ENCODE measurements at places on chromosomes 6 and 20. TPM values are rescaled to one million over a fixed set of nuclear protein-coding genes. Genes with fewer than 3 reads are reported as not detected.

Gene DDO
- total RNA-seq, result not detected

DNA sequence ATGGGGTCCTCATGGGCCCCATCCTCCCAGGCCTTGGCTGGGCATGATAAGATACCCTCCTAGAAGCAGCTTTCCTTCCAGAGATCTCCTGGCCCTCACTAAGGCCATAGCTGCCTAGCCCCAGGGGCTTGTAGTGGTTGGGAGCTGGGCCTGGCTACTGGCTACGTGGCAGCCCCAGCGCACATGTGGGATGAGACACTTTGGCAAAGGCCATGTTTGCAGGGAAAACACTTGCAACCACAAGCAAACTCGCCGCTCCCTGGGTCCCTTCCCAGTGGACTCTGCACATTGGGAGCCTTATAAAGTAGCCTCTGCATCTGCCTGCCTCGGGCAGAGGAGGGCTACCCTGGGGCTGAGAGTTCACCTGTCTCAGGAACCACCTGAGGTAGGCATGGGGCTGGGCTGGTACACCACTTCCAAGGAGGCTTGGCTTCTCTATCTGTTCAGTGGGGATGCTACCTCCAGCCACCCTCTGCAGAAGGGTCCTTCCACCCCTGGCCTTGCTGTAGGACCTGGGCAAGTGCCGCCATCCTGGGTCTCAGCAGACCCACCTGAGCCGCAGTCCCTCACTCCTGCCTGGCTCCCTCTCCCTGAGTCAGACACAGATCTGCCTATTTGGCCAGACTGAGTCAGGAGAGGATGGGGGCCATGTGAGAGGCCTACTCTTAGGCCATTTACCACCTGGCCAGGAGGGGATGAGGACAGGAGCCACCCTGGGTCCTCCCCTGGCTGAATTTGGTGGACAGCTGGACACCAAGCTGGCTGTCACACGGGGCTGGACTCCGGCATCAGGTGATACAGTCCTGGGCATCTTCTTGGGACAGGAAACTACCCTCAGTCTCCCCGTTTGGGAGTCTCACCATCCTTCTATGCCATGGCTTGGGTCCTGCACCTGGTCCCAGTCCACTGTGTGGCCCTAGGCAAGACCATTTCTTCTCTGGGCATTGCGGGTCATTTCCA, at the start of gene BPIFB2:
Gene BPIFB2, plus strand, starts transcription at position 329 of the 960 bp plus-strand sequence. CDS start 871 bp downstream, outside the sequence.
- no peak for DNase-seq

- no peak for DNase-seq
Observed at GRCh38 chr6:109029313-109029712, 65.3 kb downstream of the SESN1 start.

Gene ZSCAN26
- 18.7 TPM for total RNA-seq

- no peak for DNase-seq
Observed at GRCh38 chr6:31903957-31904356, 2.1 kb upstream of the ZBTB12 start.

All from vagina (tissue), 2 donors.